ENCODE measurements at places on chromosomes 3 and 15.

DNA sequence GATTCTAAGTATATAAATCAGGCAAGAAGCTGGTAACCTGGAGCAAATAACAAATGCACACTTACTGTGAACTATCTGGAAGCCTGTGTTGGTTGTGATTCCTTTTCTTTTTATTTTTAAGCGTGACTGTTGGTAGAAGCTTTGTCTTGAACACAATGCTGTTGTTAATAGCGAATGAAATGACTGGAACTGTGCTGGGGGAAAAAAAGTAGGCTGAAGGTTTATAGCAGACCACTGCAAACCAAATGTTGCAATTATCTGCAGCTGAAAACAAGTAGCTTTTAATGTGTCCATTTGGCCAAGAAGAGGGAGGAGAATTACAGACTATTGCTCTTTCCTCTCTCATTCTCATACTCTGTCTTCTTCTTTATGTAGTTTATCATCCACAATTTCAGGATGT is 184.5 kb upstream of the DNAJC19 start:
- no peak for DNase-seq

GRCh38 chr3:158804441-158804840 is 2.6 kb downstream of the MFSD1 start:
- no peak for DNase-seq

DNA sequence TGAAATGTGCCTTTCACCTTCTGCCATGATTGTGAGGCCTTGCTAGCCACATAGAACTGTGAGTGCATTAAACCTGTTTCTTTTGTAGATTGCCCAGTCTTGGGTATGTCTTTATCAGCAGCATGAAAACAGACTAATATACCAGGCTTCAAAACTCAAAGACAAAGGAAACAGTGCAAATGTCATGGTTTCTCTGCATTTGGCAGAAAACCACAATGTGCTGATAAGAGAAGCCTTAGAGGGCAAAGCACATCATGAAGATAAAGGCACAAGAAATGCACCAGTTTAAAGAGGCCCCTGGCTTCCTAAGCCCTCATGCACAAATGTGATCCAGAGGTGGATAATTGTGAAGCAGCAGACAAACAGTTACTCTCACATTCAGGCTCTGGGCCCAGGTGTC is 259.2 kb downstream of the CPNE4 start:
- no peak for DNase-seq

GRCh38 chr3:158453865-158454264 is 117.1 kb upstream of the MLF1 start:
- no peak for DNase-seq

- no peak for DNase-seq
Observed at GRCh38 chr3:126294211-126294808, 62.9 kb downstream of the KLF15 start.

DNA sequence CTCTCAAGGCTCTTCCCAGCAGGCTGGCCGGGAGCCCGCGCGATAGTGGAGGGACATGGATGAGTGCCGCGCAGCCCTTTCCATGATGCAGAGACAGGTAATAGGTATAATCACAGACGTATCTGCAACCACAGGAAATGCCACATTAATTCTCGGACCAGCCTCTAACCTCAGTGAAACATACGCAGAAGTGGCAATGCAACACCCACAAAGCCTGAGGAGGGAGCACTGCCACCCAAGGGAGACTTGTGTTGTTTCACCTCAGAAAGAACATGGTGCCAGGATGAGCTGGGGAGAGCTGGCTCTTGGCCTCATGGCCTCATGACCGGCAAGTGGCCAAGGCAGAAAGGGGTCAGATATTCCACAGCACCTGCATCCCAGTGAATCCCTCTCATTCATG is 39.0 kb downstream of the PGPEP1L start:
- DNase-seq: no peak

DNA sequence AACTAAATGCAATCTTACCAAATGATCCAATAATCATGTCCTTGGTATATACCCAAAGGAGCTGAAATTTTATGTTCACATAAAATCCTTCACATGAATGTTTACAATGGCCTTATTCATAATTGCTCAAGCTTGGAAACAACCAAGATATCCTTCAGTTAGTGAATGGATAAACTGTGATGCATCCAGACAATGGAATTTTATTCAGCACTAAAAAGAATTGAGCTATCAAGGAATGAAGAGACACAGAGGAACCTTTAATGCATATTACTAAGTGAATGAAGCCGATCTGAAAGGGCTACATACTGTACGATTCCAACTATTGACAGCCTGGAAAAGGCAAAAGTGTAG is 168.4 kb downstream of the PDE8A start:
- no peak for DNase-seq

Data from stimulated activated CD8-positive, alpha-beta memory T cell treated with anti-CD3 and anti-CD28 coated beads, Interleukin-2, amount 100 ng/mL, for 1 hour (primary cell).